Activated CD4-positive, alpha-beta memory T cell treated with anti-CD3 and anti-CD28 coated beads, Interleukin-2, amount 10 ng/mL, durations not matched to agents 7 days and 5 days (primary cell): ENCODE measurements at places on chromosomes 5 and 9. TPM values are rescaled to one million over a fixed set of nuclear protein-coding genes. Genes with fewer than 3 reads are reported as not detected.

Gene CLIC3
- 3.7 TPM for total RNA-seq

Gene C9orf153
- total RNA-seq, result not detected

Gene PCDHGB1
- 0.13 TPM for total RNA-seq

Gene PHF24
- total RNA-seq, result not detected

Gene LCN2
- not detected for total RNA-seq

Gene LYSMD3
- total RNA-seq, result 22.5 TPM

Gene OTULINL
- 31.1 TPM for total RNA-seq

DNA sequence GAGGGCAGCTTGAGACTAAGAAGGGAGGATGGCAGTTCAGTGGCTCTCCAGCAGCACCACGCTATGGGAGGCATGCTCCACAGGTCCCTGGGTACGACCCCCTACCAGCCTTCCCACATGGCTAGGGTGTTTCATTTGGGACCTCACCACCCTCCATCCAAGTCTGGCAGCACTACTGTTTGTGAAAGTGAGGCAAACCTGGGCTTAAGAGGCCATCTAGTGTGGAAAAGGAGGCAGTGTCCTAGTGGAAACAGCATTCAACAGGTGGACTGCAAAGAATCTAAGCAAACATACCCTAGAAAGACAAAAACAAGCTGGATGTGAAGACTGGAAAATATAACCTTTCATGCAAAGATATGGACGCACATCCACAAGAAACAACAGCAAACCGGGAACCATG lies 4.8 kb upstream of the C5orf47 start:
- no peak overlapping the region for H3K27ac ChIP-seq
- no peak for DNase-seq
- no peaks in the 10 kb centered on the region for H3K36me3 ChIP-seq
- peaks cover 40% of the 10 kb centered on the region for H3K27me3 ChIP-seq
- no peaks in the 10 kb centered on the region for H3K4me1 ChIP-seq

- H3K27me3 ChIP-seq, result no peaks in the 10 kb centered on the region
- no peak for DNase-seq
- no peak overlapping the region for H3K4me3 ChIP-seq
- H3K36me3 ChIP-seq, result peaks cover 5% of the 10 kb centered on the region
- no peak overlapping the region for H3K27ac ChIP-seq
Observed at GRCh38 chr5:43096916-43097315, 23.8 kb upstream of the ZNF131 start.

GRCh38 chr9:112545237-112545636 lies 58.6 kb downstream of the KIAA1958 start:
- H3K27me3 ChIP-seq, result no peaks in the 10 kb centered on the region
- no peak overlapping the region for H3K4me3 ChIP-seq
- no peaks in the 10 kb centered on the region for H3K36me3 ChIP-seq
- peaks cover 12% of the 10 kb centered on the region for H3K4me1 ChIP-seq

- DNase-seq, result no peak
- H3K27me3 ChIP-seq, result no peaks in the 10 kb centered on the region
- no peaks in the 10 kb centered on the region for H3K36me3 ChIP-seq
- H3K4me1 ChIP-seq, result no peaks in the 10 kb centered on the region
- no peak overlapping the region for H3K27ac ChIP-seq
Observed at GRCh38 chr5:116439905-116440304, 134.7 kb downstream of the SEMA6A start.

DNA sequence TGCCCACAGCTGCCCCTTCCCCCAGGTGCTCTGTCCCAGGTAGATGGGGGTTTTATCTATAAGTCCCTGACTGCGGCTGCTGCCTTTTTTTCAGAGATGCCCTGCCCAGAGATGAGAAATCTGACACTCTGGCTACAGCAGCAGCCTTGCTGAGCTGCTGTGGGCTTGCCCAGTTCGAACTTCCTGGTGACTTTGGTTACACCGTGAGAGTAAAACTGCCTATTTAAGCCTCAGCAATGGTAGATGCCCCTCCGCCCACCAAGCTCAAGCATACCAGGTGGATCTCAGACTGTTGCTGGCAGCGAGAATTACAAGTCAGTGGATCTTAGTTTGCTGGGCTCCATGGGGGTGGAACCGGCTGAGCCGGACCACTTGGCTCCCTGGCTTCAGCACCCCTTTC lies 56.8 kb downstream of the MINAR2 start:
- H3K4me1 ChIP-seq, result no peaks in the 10 kb centered on the region
- no peaks in the 10 kb centered on the region for H3K36me3 ChIP-seq
- no peak overlapping the region for H3K27ac ChIP-seq
- no peak overlapping the region for H3K4me3 ChIP-seq

- H3K27ac ChIP-seq, result peak overlapping the region; percentile 57
- peak overlapping the region; percentile 25 for H3K4me3 ChIP-seq
- peaks cover 36% of the 10 kb centered on the region for H3K4me1 ChIP-seq
- H3K36me3 ChIP-seq, result no peaks in the 10 kb centered on the region
Observed at GRCh38 chr9:133701321-133701980, 36.7 kb downstream of the SARDH start.

GRCh38 chr5:78287833-78288232 lies 6.7 kb downstream of the AP3B1 start:
- no peak for DNase-seq
- peaks cover 56% of the 10 kb centered on the region for H3K4me1 ChIP-seq
- H3K4me3 ChIP-seq, result no peak overlapping the region
- no peak overlapping the region for H3K27ac ChIP-seq
- H3K27me3 ChIP-seq, result no peaks in the 10 kb centered on the region

DNA sequence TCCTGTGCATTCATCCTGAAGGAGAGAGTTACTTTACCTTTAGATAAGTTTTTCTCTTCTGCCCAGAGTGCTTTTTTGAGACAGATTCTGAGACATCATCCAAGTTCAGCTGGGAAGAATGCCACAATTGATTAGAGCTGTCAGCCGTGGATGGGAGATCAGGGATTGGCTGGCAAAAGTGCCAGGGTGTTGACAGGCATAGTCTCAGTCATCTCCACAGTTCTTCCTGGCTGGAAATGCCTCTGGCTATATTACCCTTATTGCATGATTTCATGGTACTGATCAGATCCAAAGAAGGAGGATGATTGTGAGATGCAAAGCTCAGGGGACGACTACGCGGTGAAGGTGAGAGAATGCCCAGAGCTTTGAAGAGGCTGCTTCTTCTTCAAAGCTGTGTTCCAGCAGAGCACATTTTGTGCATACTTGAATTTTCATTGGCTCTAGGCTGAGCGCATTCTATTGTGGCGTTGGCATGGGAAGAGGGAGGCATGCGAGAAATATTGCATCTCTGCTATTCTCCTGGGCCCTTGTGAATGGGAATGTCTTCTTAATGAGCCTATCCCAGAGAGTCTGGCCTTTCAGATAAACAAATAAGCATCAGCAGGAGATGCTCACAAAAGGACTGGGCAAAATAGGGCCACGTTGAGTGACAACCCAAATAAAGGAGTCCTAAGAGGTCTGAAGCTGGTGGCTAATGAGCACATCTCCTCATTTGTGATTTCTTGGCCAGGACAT lies 82.1 kb downstream of the GRIA1 start:
- no peaks in the 10 kb centered on the region for H3K27me3 ChIP-seq

DNA sequence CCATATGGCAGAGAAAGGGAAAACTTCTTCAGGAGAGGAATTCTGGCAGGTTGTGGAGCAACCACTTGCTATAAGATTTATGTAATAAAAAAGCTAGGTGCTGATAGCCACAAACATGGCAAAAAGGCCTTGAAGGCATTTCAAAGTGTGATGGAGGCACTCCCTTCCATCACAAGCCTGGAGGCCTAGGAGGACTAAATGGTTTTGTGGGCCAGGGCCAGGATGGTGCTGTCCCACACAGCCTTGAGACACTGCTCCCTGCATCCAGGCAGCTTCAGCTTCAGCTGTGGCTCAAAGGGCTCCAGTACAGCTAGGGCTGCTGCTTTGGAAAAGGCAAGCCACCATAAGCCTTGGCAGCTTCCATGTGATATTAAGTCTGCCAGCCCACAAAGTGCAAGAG lies 632.8 kb downstream of the BRINP1 start:
- no peaks in the 10 kb centered on the region for H3K4me1 ChIP-seq
- no peak for DNase-seq
- H3K27me3 ChIP-seq, result no peaks in the 10 kb centered on the region
- no peaks in the 10 kb centered on the region for H3K36me3 ChIP-seq
- no peak overlapping the region for H3K4me3 ChIP-seq
- no peak overlapping the region for H3K27ac ChIP-seq

- DNase-seq, result no peak
- no peaks in the 10 kb centered on the region for H3K36me3 ChIP-seq
- H3K4me3 ChIP-seq, result no peak overlapping the region
- no peaks in the 10 kb centered on the region for H3K4me1 ChIP-seq
- H3K27me3 ChIP-seq, result no peaks in the 10 kb centered on the region
- H3K27ac ChIP-seq, result no peak overlapping the region
Observed at GRCh38 chr9:18492612-18493011, 18.7 kb downstream of the ADAMTSL1 start.

- H3K27me3 ChIP-seq, result no peaks in the 10 kb centered on the region
- no peak overlapping the region for H3K27ac ChIP-seq
- H3K4me1 ChIP-seq, result no peaks in the 10 kb centered on the region
- H3K36me3 ChIP-seq, result no peaks in the 10 kb centered on the region
- no peak for DNase-seq
Observed at GRCh38 chr5:89457411-89458331, 574.7 kb upstream of the MEF2C start.

DNA sequence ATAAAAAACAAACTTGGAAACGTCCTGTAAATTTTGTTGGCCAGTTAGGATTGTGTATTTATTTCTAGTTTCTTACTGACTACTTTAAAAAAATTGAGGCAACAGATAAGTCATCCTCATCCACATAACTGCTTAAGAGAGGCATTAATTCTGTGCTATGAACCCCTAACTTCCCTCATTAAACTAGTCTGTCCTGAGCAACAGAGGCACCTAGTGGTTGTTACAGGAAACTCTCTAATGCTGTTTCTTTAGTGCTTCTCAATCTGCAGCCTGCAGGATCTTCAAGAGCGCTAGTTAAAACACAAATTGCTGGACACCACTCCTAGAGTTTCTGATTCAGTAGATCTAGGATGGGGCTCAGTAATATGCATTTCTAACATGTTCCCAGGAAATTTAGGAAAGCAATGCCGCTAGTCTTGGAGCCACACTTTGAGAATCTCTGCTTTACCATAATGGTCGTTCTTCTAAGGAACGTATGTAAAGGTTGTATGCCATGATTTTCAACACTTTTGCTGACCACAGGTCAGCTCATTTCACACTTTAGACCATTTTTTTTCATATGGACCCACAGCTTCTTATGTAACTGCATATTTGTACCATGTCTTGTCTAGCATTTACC lies 410.1 kb upstream of the SMARCA2 start:
- no peak for DNase-seq
- H3K4me3 ChIP-seq, result no peak overlapping the region
- H3K27ac ChIP-seq, result no peak overlapping the region
- no peaks in the 10 kb centered on the region for H3K36me3 ChIP-seq
- peaks cover 2% of the 10 kb centered on the region for H3K27me3 ChIP-seq

GRCh38 chr5:87579678-87580077 lies 166.9 kb upstream of the CCNH start:
- H3K4me1 ChIP-seq, result no peaks in the 10 kb centered on the region
- no peak overlapping the region for H3K27ac ChIP-seq
- no peak overlapping the region for H3K4me3 ChIP-seq

DNA sequence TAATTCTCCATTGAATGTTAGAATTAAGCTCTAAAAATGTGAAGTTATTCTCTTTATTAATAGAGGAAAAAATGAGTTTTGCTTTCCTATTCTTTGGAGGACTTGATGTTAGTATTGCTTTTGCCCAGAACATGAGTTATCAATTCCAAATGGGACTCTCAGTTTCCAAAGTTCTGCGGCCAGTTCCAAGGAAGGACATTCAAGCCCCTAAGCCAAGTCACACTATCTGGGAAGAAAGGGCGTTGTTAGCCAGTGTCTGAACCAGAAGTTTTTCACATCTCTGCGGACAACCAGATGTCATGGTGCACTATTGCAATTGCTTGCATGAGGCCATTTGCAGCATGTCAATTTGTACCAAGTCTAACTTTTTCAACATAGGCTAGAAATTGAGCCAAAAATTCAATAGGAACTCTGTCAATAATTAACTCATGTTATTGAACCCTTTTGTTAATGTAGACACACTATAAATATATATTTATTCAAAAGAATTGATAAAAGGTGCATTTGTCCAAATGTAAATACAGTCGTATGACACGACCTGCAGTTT lies 183.3 kb upstream of the PIK3R1 start:
- no peak for DNase-seq

DNA sequence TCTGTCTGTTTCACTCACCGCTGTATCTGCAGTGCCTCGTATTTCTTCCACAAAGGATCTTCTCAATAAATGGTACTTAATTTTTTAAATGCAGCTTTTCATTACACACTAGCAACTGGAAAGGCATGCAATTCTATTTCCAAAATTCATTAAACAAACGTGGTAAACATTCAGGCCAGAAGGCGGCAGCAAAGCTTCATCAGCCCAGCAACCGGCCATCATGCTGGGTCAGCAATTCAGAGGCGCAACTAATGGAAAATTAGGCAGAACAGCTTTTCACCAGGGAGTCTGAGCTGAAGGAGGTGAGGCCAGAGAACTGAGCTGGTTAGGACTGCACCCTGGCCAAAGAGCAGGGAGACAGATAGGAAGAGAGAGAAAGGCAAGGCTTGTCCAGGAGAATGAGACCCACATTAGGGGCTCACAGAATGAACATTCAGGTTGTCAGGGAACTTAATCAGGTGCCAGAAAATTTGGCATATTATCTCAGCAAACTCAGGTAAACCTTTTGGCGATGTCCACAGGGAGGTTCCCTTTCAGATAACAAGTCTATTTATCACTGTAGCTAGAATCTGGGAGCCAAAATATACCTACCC lies 17.7 kb upstream of the RNF180 start:
- no peaks in the 10 kb centered on the region for H3K36me3 ChIP-seq
- DNase-seq, result no peak
- no peak overlapping the region for H3K4me3 ChIP-seq
- no peaks in the 10 kb centered on the region for H3K4me1 ChIP-seq

- H3K4me3 ChIP-seq, result no peak overlapping the region
- H3K4me1 ChIP-seq, result peaks cover 2% of the 10 kb centered on the region
- H3K27me3 ChIP-seq, result peaks cover 25% of the 10 kb centered on the region
- no peak overlapping the region for H3K27ac ChIP-seq
- DNase-seq, result no peak
- H3K36me3 ChIP-seq, result no peaks in the 10 kb centered on the region
Observed at GRCh38 chr9:87601176-87601575, 103.5 kb downstream of the DAPK1 start.

DNA sequence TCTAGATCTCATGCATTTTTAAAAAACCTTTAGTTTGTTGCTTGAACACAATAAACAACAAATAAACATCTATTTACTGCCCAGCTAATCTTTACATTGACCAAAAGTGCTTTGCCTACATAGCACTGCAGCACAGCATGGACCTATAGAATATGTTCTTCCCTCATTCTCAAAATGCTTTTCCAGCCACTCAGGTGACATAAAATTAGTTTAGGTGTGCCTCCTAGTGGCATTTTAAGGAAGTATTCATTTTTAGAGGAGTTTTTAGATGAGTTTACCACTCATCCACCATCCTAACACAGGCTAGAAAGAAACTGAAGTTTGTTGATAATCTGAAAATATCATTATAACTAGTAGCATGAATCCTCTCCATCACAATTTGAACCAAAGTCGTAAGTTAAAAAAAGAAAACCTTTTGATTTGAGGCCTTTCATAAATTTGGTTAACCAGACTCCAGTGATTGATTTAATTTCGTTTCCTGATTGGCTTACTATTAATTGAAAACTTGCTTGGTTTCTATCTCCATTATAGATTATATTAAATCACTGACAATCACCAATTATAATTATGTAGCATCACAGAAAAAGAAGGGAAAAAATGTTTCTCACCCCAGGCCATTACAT lies 12.6 kb downstream of the PLGRKT start:
- H3K27ac ChIP-seq, result no peak overlapping the region
- H3K4me1 ChIP-seq, result no peaks in the 10 kb centered on the region
- peaks cover 6% of the 10 kb centered on the region for H3K36me3 ChIP-seq
- H3K27me3 ChIP-seq, result no peaks in the 10 kb centered on the region
- H3K4me3 ChIP-seq, result no peak overlapping the region

- H3K4me3 ChIP-seq, result no peak overlapping the region
- no peak for DNase-seq
- no peaks in the 10 kb centered on the region for H3K4me1 ChIP-seq
- H3K27me3 ChIP-seq, result no peaks in the 10 kb centered on the region
Observed at GRCh38 chr5:24693609-24694008, 48.8 kb upstream of the CDH10 start.
